Progenitor cell of endocrine pancreas (in vitro differentiated cells): ENCODE measurements at places on chromosomes 12 and 14. TPM values are rescaled to one million over a fixed set of nuclear protein-coding genes. Genes with fewer than 3 reads are reported as not detected.

- no peak for DNase-seq
Observed at GRCh38 chr12:67589078-67589477, 59.5 kb upstream of the DYRK2 start.

- no peak for DNase-seq
Observed at GRCh38 chr12:69161829-69162228, 77.5 kb upstream of the CPSF6 start.

DNA sequence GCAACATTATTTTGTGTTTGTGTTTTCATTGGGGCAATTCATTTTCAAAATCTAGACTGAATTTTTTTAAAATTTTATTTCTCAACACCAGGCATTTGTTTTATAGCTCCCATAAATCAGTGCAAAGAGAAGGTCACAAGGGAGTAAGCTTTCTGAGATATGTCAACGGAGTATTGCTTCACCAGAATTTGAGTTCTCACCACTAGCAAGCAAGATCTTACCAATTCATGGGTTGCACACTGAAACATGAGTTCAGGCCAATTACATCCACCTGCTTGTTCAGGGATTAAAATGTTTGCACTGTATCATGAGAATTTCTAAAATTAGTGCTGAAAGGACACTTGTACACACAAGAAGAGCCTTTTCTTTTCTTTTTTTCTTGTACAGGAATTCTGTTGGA is 121.9 kb downstream of the CAND1 start:
- DNase-seq = no peak

- DNase-seq = no peak
Observed at GRCh38 chr14:92658684-92659083, 89.7 kb downstream of the LGMN start.

- no peak for DNase-seq
Observed at GRCh38 chr12:89919241-89919906, 210.7 kb upstream of the ATP2B1 start.

DNA sequence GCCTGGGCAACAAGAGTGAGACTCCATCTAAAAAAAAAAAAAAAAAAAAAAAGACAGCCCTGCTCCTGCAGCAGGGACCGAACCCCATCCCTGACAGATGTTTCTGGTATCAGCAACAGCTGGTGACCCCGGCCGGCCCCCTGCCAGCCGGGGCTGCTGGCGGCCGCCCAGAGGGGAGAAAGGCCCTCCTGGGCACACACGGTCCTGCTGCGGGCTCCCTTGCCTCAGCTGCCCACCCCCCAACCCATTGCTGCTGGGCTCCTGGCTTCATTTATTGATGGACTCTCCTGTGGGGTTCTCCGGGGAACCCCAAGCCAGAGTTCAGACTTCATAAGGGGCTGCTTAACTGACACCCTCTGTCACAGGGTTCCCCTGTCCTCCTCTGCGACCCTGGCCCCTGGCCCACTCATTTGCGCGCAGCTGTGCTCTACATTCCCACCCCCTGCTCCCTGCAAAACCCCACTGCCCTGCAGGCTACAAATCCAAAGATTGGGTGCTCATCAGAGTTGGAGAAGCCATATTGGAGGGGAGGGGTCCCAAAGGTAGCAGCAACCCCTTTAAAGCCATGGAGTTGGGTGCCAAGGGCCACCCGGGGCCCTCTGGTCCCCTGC is 103.6 kb upstream of the RTL1 start:
- DNase-seq = no peak

GRCh38 chr14:29856516-29856915 is 71.1 kb downstream of the PRKD1 start:
- DNase-seq = no peak

GRCh38 chr12:47088021-47088944 is 8.5 kb upstream of the AMIGO2 start:
- DNase-seq = no peak

DNA sequence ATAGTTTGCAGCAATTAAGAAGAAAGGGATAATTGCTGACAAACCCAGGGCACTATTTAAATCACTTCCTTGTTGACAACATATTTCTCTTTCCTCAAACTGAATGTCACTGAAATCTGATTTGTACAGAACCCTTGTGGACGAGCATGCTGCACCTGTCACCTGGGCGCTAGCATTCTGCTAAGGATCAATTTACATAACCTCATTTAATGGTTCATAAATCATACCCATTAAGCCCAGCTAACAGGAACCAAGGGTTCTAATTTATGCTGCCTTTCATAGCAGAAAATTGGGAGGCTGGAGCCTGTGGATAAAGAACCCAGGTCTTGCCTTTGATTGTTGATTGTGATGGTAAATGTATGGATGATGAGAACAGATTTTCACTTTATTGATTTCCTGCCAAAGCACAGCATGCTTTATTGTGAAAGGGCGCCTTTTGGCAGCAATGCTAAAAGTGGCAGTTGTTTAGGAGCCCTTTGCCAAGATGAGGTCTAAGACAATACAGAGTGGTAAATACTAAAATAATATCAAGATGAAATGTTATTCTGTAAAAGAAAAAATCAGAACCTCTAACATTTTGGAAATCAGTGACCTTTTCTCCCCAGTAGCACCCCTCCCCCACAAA is 95.4 kb downstream of the NKX2-1 start:
- DNase-seq = no peak

DNA sequence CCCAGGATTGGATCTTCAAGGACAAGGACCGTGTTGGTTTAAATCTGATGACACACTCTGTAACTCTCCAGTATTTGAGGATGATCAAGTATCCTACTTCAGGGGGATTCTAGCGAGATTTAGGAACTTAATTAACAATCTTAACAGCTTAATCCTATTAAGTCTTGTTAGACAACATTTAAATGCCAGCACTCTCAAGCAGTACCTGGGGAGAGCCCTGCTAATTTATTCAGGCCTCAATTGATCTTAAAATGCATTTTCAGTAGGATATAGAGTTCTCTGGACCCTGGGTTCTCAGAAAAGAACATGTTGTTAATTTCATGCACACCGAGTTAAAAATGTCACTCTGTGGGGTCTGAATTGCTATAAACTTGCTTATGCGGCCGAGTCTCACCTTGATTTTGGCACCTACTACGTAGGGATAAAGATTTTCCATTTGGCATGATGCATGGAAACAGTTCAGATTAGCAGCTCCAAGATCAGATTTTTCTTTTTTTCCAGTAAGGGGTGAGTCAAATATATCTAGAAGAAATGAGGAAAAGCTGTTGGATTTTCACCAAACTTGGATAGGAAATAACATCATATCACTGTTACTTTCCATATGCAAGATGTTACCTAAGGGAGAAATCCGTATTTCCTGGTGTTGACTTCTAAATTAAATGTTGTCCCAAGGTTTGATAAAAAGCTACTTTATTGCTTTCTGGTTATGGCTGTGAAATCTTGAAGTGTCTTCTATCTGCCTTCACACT is 76.1 kb downstream of the SLC24A4 start:
- DNase-seq = no peak

- no peak for DNase-seq
Observed at GRCh38 chr12:88153959-88154358, 11.9 kb downstream of the TMTC3 start.

DNA sequence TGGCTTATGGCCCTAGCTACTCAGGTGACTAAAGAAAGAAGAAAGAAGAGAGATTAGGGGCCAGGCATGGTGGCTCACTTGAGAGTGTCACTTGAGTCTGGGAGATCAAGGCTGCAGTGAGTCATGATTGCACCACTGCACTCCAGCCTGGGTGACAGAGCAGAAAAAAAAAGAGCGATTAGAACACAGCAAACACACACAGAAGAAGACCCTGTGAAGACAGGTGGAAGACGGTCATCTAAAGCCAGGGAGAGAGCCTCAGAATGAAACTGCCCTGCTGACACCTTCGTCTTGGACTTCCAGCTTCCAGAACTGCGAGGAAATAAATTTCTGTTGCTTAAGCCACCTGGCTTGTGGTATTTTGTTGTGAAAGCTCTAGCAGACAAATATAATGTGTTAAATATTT is 17.5 kb upstream of the PPP1CC start:
- no peak for DNase-seq

GRCh38 chr12:129332286-129332685 is 479.0 kb downstream of the GLT1D1 start:
- DNase-seq = no peak

Gene KDM2B
- total RNA-seq = 74.0 and 79.2 TPM in 2 replicates

Gene LRTM2
- 0.48 and 0.53 TPM in 2 replicates for total RNA-seq

Gene HVCN1
- 4.2 and 5.0 TPM in 2 replicates for total RNA-seq

Gene KRT80
- total RNA-seq = 0.07 and 0.20 TPM in 2 replicates

Gene PLBD1
- 26.1 and 28.3 TPM in 2 replicates for total RNA-seq

Gene TMEM121
- 3.9 and 4.5 TPM in 2 replicates for total RNA-seq

Gene AMN
- total RNA-seq = 2.5 and 3.0 TPM in 2 replicates

Gene DHRS2
- 0.77 and 0.89 TPM in 2 replicates for total RNA-seq

Gene SERPINA1
- total RNA-seq = 411 and 431 TPM in 2 replicates

Gene SLC25A47
- total RNA-seq = not detected in 2 replicates

Gene PDE3A
- total RNA-seq = 121 and 134 TPM in 2 replicates
